ENCODE measurements at places on chromosomes 4 and X.

DNA sequence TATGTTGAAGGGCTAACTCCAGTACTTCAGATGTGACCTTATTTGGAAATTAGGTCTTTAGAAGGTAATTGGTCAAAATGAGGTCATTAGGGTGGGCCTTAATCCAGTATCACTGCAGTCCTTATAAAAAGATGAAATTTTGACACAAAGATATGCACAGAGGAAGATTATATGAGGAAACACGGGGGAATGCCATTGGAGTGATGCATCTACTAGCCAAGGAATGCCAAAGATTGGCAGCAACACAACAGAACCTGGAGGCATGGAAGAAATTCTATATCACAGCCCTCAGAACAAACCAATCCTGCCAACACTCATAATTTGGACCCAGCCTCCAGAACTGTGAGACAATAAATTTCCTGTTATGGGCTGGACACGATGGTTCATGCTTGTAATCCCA, 17.6 kb downstream of the TRIM61 start:
- no peak for DNase-seq

GRCh38 chrX:1034717-1035116, 177.7 kb downstream of the CRLF2 start:
- DNase-seq, result no peak

- DNase-seq, result no peak
Measured at GRCh38 chr4:169649545-169650226, 29.3 kb downstream of the CLCN3 start.

DNA sequence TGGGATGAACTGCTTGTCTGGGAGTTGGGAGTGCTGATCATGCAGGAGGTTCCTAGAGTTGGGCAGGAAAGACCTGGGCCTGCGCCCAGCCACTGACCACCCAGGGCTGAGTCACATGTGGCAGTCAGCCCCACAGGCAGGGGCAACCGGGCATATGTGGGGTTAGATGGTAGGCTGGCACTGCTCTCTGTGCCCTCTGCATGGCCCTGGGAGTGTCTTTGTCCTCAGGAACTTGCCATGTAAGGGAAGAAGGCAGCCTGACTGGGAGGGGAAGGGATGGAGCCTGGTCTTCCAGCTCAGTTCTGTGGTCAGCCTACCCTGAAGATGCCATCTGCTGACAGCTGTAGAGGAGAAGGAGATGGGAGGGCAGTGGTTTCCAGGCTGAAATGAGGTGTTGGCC, 70.2 kb upstream of the EFNB1 start:
- DNase-seq, result no peak

GRCh38 chr4:3420956-3421355, 20.8 kb upstream of the HGFAC start:
- DNase-seq, result no peak

GRCh38 chrX:64176876-64177275, 28.6 kb downstream of the AMER1 start:
- no peak for DNase-seq

- no peak for DNase-seq
Measured at GRCh38 chrX:118499295-118499694, 3.7 kb downstream of the DOCK11 start.
